Activated B cell treated with CpG ODN at 0.5 μM for 24 hours (primary cell): ENCODE measurements at places on chromosomes 1 and 21. TPM values are rescaled to one million over a fixed set of nuclear protein-coding genes. Genes with fewer than 3 reads are reported as not detected.

SEMA4A gene
- 7.0 and 7.4 TPM in 2 replicates for total RNA-seq

DNA sequence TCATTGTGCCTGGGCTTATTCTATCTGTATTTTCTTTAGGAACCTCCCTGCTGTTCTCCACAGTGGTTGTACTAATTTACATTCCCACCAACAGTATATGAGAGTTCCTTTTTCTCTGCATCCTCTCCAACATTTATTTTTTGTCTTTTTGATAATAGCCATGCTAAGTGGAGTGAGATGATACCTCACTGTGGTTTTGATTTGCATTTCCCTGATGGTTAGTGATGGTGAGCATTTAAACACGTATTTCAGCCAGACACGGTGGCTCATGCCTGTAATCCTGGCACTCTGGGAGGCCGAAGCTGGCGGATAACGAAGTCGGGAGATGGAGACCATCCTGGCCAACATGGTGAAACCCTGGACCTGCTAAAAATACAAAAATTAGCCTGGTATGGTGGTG lies 57.9 kb downstream of the SLAMF6 start:
- no peaks in the 10 kb centered on the region for H3K27me3 ChIP-seq
- peaks cover 62% of the 10 kb centered on the region for H3K4me1 ChIP-seq
- peak overlapping the region; percentile 89 for H3K27ac ChIP-seq

SLAMF9 gene
- not detected in 2 replicates for total RNA-seq

DNA sequence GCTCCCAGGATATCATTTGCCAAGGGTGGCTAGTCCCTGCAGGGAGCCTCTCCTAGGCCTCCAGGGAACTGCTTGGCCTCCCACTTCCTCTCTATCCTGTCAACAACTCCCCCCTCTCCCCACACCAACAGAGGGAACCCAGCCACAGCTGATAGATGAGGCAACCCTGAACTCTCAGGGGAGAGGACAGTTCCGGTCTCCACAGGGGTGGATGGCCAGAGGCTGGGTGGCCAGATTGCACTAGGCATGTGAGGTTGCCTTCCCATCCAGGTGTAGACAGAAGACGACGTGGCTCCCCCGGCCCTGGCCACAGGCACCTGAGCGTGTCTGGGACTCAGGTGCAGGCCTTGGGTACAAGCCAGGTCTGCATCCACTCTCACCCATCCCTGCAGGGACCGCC lies 53.3 kb downstream of the TOR1AIP2 start:
- no peaks in the 10 kb centered on the region for H3K4me1 ChIP-seq
- H3K27ac ChIP-seq: no peak overlapping the region
- no peaks in the 10 kb centered on the region for H3K36me3 ChIP-seq
- H3K4me3 ChIP-seq: no peak overlapping the region
- no peak for DNase-seq

DNA sequence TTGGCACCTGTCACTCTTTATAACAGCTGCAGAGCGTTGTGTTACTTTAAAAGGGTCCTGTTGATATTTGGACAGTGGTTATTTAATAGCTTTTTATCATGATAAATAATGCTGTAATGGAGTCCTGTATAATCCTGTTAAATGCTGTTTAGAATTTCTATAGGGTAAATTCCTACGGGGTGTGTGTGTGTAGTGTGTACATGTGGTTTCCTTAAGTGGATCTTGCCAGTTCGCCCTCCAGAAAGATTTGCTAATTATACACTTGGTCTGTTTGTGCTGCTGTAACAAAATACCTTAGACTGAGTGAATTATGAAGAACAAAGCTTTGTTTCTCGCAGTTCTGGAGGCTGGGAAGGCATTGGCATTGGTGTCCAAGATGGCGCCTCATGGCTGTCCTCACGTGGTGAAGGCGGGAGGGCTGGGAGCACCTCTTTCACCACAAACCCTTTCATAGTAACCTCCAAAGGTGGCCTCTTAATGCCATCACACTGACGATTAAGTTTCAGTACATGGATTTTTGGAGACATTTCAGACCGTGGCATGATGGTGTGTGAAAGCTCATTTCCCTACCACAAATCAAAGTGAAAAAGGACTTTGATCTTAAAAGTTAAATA lies 11.2 kb downstream of the PRMT2 start:
- H3K4me1 ChIP-seq: no peaks in the 10 kb centered on the region
- no peak overlapping the region for H3K4me3 ChIP-seq
- no peak overlapping the region for H3K27ac ChIP-seq
- peaks cover 87% of the 10 kb centered on the region for H3K36me3 ChIP-seq
